Neuronal stem cell (in vitro differentiated cells): ENCODE measurements at places on chromosomes 7 and 10.

- DNase-seq, result peak; percentile 20
These were observed 174.4 kb downstream of the ST7 start for GRCh38 chr7:117127585-117128168.

DNA sequence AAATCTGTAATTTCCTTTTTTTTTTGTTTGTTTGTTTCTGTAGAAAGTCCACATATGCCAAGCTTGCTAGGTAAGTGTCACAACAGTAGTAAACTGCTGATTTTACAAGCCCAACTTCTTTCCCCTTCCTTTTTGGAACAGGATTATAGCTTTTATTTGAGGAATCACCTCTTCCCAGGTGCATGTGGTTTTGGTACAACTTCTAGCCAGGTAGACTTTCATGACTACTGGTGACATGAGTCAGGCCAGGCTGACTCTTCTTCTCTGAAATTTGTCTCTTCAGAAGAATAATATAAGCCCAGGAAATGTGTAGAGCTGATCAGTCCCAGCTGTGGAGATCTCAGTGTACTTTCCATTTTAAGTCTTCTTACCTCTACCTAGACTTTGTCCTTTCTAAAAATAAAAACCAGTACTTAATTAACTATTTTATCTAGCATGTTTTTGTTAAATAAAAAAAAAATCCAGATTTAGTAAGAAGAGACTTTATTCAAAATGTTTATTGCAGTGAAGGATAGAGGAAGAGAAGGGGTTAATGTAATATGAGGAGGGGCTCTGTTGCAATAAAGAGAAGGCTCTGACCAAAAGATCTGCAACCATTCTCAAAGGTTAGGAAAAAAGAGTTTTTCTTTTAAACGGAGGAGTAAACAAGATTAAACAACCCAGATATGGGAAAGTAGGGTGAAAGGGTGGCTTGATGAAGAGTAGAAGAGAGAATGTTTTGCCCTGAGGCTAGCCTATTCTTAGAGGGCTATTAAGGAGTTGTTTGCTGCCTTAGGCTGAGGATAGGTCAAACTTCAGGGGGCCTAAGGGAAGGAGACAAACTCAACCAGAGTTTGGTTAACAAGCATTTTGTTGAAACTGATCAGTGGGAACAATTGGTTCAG lies 664.2 kb downstream of the SORCS1 start:
- DNase-seq, result no peak

GRCh38 chr7:38105874-38106483 lies 72.1 kb upstream of the STARD3NL start:
- DNase-seq, result peak; percentile 26

- no peak for DNase-seq
These were observed 66.9 kb upstream of the DOCK1 start for GRCh38 chr10:126838316-126838715.

DNA sequence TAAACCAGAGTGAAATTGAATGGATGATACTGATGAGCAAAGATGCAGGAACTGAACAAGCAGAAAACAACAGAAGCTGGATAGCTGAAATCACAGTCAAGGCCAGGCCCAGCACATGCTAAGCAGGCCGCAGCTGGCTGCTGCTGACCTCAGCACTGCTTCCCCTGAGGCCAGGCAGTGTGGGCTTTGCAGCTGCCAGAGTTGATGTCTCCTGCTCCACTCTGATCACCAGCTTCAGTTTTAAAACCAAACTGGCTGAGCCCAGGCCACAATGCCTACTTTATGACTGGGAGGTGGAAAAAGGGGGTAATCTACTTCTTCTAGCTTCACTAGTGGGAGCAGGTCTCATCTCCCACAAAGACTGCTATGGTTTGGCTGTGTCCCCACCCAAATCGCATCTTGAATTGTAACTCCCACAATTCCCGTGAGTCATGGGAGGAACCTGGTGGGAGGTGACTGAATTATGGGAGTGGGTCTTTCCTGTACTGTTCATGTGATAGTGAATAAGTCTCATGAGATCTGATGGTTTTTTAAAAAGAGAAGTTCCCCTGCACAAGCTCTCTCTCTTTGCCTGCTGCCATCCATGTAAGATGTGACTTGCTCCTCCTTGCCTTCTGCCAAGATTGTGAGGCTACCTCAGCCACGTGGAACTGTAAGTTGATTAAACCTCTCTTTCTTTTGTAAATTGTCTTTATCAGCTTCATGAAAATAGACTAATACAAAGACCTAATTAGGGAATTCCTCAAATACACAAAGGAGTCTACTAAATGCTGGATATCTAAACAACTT lies 136.4 kb upstream of the ITGB1 start:
- DNase-seq, result no peak

GRCh38 chr10:88557256-88557655 lies 25.9 kb downstream of the RNLS start:
- DNase-seq, result no peak

DNA sequence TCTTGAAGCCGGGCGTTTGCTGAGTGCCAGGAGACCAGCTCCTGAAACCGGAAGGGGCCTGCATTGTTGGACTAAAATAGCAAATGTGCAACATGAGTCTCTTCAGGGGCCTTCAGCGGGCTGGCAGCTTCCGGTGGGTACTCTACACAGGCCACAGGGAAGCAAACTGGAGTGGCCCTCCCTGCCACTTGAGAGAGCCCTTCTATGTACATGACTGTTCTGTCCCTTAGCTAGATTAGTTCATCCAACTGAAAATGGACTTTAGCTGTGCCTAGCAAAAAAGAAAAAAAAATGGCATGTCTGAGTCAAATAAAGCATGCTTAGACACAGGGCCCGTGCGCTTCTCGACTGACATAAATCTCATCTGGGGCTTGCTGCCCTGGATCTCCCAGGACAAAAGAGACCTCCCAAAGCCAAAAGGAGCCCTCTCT lies 115.3 kb upstream of the TCF7L2 start:
- no peak for DNase-seq

DNA sequence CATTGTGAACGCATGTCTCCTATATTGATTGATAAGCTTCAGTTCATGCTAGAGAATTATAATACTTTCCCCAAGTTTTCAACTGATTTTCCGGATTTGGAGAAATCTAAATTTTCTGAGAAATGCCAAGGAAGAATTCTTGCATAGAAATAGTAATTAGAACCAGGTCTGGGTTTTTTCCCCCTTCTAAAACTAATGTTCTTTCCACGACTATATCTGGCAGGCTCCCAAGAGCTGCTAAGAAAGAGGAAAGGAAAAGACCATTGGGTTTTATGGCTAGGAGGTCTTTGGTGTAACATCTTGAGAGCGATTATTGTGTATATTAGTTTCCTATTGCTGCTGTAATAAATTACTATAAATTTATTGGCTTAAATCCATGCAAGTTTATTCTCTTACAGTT lies 71.8 kb upstream of the CACNB2 start:
- no peak for DNase-seq

DNA sequence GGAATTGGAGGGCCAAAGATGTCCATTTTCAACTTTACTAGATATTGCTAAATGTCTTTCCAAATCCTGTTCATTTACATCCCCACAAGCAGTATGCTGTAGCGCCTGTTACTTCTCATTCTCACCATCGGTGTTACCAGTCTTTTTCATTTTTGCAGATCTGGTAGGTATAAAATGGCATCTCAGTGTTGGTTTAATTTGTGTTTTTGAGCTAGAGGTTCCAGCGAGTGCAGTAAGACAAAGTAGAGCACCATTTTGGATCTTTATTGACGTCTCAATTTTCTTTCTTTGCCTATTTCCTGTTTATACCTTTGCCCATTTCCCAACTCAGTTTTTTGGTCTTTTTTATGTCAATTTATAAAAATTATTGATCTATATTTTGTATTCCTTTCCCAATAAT lies 55.6 kb downstream of the NRF1 start:
- no peak for DNase-seq

DNA sequence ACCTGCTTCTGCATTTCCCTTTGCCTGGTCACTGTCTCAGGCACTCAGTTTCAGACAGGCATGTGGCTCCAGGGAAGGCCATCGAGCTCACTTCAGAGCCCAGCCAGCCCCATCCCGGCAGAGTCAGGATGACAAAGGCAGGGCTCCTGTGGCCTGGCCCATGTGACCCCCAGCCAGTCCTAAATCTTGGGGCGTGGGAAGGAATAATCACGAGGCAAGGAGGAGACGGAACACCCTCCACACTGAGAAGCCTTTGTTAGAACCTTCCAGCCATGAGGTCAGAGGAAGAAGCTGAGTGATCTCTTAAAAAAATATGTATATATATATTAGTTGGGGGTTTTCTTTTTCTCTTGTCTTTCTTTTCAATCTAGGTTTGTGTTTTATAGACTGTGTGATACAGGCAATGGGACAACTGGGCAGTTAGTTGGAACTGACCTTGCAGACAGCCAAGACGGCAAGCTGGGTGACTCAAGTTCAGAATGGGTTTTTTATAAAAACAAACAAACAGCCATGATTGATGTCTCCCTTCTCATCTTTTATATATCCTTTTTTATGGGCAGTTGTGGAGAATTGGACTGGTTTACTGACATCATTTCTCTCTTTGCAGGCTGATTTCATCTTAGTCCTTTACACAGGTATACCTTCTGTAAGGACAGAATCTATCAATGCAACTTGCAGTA lies 60.8 kb downstream of the CHN2 start:
- no peak for DNase-seq

GRCh38 chr7:130379921-130380860 lies at the start of gene CPA1:
TSS of gene CPA1 (plus strand) at chr7:130380494. CDS start at chr7:130380521, 27 bp downstream.
- DNase-seq, result no peak

- DNase-seq, result no peak
These were observed 131.4 kb upstream of the PDLIM1 start for GRCh38 chr10:95422233-95422632.

DNA sequence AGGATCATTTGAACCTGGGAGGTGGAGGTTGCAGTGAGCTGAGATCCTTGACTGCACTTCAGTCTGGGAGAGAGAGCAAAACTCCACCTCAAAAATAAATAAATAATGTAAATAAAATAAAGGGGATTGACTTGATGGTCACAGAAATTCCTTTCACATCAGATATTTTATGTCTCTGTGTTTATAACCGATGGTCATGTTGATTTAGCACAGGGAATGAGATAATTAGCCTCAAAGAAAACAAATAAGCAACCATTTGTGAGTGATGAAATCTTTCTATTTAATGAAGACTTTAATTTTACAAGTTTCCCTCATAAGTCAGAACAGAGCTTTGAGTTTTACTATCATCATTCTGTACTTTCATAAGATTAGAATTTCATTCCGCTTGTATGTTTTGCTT lies 64.8 kb upstream of the NUPR2 start:
- no peak for DNase-seq

DNA sequence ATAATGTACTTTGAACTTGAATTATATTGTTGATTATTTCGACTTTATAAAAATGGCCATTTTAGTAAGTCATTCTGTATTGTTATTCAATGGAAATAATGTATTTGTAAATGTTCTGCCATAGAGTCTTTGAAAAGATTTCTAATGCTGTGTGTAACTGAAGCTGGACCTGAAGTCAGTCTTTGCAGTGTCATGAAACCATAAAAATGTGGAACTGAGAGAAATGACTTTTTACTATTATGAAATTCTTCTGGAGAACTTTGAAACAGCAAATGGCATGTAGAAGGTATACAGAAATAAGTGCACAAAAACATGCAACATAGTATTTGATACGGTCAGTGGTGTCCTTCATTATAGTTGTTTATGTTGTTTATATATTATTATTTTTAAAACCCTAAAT lies 59.7 kb upstream of the ADRA2A start:
- DNase-seq, result no peak

DNA sequence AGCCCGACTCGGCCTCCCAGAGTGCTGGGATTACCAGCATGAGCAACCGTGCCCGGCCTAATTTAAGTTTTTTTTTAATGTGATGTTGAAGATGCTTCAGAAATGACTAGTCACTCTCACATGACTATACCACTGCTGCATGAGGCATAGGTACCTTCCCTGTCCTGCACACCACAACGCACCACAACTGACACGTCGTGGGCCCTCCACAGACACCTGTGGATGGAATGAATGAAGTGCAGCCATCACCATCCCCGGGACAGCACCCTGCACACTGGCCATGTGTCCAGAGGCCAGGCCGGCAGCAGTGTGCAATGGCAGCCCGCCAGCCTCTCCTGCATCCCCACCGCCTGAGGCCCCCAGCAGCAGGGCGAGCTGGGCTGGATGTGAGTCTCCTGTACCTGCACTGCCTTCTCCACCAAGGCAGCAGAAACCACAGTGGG lies 55.1 kb downstream of the VOPP1 start:
- no peak for DNase-seq

GRCh38 chr10:78980354-78980753 lies 88.4 kb upstream of the ZMIZ1 start:
- DNase-seq, result no peak

DNA sequence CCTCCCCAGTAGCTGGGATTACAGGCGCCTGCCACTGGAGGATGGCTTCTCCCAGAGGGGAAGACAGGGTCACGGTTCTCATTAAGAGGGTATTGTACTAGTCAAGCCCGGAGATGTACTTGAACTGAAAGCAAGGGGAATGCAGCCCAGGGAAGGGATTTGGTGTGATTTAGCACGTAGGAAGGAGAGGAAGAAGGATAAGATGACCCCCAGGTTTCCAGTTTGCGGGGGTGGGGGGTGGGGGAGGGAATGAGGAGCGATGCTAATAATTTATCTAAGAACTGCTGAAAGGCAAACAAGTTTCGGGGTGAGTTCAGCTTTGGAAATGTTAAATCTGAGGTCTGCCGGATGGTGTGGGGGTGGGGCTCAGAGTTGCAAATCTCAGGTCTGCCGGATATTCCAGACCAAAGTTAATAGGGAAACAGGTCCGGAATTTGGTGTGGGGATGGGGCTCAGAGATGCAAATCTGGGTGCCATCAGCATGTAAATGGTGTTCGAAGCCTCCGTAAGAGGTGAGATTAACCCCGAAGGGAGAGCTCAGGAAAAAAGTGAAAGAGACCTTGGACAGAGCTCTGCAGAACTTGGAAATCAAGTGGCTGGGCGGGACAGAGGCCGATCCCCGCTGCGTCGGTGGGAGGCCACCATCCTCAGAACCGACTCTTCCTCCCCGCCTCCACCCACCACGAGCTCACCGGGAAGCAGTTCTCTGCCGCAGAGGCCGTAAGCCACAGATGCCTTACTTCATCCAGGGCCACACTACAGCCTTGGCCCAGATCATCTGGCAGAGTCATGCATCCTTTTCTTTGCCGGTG lies 1.6 kb upstream of the SEPHS1 start:
- no peak for DNase-seq

- no peak for DNase-seq
These were observed 110.1 kb downstream of the SNX13 start for GRCh38 chr7:17830206-17830605.

GRCh38 chr10:76631036-76631670 lies 1006.5 kb downstream of the KCNMA1 start:
- DNase-seq, result no peak
